ENCODE measurements at places on chromosomes 13 and 19.

GRCh38 chr13:95870421-95870820 is 182.8 kb downstream of the UGGT2 start:
- no peak for DNase-seq

GRCh38 chr19:19615086-19615485 is 3.4 kb downstream of the PBX4 start:
- DNase-seq: no peak

DNA sequence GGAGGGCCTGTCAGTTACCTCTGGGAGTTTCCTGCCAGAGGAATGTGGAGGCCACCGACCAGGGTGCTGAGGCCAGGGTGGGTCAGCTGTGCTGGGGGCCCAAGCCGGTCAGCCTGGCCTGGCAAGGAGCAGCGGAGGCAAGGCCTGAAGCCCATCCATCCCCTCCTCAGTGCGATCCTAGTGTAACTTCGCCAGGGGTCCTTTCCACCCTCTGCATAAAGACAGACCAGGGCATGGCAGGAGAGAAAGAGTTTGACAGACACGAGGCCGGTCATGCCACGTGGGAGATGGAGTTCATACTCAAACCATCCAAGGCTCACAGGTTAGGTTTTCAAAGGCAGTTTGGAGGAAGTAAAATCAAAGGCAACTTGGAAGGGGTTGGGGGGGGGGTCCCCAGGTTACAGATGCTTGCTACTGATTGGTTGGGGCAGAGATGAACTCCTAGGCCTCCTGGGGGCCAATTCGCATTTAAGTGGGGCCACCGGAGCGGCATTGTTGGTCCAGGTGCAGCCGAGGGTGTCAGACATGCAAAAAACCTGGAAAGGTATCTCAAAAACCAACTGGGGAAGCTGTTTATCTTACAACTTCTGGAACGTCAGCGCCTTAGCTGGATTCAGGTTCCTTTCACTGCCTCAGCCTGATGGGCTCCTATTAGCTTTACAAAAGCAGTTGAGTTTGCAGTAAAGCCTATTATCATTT is 36.8 kb upstream of the DPRX start:
- no peak for DNase-seq

DNA sequence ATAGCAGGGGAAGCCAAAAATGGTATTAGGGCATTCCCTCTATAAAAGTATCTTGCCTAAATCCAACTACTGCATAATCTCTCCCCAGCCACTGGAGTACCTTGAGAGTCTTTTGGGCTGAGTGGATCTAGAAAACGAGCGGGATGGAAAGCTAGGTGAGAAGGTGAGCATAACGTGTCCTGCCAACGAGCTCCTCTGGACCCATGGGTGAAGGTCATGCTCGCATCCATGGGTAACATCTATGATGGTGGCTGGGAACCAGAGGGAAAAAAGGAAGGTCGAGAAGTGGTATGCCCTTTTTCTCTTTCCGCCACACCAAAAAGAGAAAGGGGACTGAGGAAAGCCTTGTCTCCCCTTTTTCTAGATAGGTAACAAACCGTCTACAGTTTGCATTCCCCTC is 63.0 kb downstream of the ZNF208 start:
- DNase-seq: no peak

DNA sequence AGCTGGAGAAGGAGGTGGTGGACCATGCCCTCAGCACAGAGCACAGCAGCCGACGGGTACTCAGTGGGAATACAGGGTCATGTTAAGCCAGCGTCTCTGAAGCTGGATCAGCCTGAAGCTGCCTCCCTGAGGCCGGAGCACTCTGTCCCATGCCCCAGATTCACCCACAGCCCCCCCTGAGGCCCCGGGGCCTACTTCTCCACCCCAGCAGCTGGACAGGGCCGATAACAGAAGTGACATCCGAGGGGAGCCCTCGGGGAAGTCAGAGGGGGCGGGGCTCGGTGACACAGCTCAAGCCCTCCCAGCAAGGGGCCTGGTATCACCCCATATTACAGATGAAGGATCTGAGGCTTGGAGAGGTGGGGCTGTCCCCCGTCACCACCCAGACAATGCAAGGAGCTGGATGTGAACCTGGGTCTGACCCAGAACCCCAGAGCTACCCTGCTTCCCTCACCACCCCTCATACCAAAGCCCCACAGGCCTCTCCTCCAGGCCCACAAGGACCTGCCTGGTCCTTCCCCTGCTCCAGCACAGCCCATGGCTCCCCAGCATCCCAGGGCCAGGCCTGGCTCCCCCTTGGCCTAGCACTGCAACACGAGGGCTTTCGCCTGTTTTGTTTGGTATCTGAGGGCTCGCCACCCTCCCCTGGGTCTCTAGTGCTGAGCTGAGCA is 5.7 kb downstream of the R3HDM4 start:
- DNase-seq: no peak

DNA sequence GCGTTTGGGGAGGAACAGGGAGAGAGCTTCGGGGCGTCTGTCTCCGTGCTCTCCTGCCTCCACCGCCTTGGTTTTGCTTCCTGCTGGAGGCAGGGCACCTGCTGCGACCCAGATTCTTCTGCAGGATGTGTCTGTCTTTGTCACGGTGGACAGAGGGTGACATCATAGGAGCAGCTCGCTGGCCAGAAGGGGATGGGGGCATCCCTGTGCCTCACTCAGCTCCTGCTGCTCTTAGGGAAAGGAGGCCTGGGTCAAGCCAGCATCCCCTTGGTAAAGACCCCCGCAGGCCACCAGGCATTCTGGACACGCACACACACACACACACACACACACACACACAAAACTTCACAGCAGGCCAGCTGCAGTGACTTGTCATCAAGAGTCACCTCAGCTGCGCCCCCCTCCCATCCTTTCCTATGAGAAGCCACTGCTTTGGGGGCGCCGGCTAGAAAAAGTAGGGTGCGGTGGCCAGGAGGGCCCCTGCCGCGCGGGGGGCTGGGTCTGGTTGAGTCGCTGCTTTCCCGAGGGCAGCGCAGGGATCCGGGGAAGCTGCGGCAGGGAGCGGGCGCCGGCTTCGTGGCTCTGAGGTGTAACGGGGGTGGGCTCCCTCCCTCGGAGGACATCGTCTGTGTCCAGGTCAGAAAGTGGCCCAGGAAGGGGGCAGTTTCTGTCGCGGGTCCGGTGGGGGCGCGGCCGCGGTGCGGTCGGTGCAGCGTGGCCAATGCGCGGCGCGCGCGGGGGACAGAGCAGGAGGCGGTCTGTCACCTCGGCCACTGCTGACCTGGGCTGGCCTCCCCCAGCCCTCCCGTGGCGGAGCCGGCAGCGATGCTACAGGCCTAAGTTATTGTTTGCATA is 15.8 kb upstream of the NPAS1 start:
- DNase-seq: no peak

GRCh38 chr19:35355791-35356460 is 2.3 kb upstream of the FFAR3 start:
- no peak for DNase-seq
